ENCODE measurements at places on chromosomes 5 and 9. TPM values are rescaled to one million over a fixed set of nuclear protein-coding genes. Genes with fewer than 3 reads are reported as not detected.

Gene RANBP17
- 3.0 TPM for total RNA-seq

Gene TMED7
- 162 TPM for total RNA-seq

Gene PCDHB3
- total RNA-seq: 1.2 TPM

Gene LAMC3
- total RNA-seq: 1.8 TPM

Gene TLR4
- 3.2 TPM for total RNA-seq

Gene ADAMTSL2
- not detected for total RNA-seq

Gene NUTM2G
- total RNA-seq: not detected
